ENCODE measurements at places on chromosomes 5 and 9.

DNA sequence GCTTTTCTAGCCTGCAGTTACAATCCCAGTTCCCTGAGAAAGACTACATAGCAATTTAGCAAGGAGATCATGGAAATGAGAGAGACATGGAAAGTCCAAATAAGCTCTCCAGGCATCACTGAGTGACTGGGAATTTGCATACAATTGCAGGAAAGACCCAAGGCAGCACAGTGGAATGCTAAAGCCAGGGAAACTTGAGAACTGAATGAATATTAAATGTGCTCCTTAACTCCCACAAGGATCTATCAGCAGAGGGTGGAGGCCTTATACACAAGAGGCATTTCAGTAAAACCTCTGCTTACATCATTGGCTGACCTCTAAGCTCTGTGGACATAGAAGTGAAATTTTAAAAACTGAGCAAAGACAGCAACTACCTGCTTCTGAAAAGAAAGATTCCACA, 355.6 kb upstream of the DAB2 start:
- peaks cover 4% of the 10 kb centered on the region for H3K27me3 ChIP-seq
- no peaks in the 10 kb centered on the region for H3K4me1 ChIP-seq
- no peaks in the 10 kb centered on the region for H3K36me3 ChIP-seq

DNA sequence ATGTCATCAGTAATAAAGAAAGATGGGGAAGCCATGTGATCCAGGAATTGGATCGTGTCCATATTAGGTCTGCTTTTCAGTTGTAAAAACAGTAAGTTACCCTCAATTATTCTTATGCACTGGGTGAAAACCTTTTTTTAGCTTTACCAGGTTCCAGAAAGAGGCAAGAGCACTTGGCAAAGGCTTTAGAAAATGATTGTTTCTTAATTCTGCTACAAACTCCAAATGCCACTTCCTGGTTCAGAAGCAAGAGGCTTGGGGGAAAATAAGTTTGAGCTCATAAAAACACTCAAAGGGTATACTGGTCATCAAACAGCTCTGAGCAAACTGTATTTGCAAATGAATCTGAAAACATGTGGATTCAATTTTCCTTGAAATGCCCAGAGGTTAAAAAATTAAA, 615.6 kb downstream of the EBF1 start:
- DNase-seq, result no peak
- H3K27ac ChIP-seq, result peak overlapping the region; percentile 58
- no peak overlapping the region for H3K4me3 ChIP-seq
- peaks cover 24% of the 10 kb centered on the region for H3K4me1 ChIP-seq

- no peak overlapping the region for H3K27ac ChIP-seq
- DNase-seq, result no peak
- no peaks in the 10 kb centered on the region for H3K36me3 ChIP-seq
Observed at GRCh38 chr5:19917588-19918122, 70.3 kb downstream of the CDH18 start.

- no peak overlapping the region for H3K27ac ChIP-seq
- no peak overlapping the region for H3K4me3 ChIP-seq
- no peaks in the 10 kb centered on the region for H3K27me3 ChIP-seq
- no peak for DNase-seq
- H3K4me1 ChIP-seq, result no peaks in the 10 kb centered on the region
- 0 out of 2 replicates have a peak, but pooled peaks cover 3% of the 10 kb centered on the region for H3K36me3 ChIP-seq
Observed at GRCh38 chr9:85639675-85640186, 102.0 kb downstream of the AGTPBP1 start.

DNA sequence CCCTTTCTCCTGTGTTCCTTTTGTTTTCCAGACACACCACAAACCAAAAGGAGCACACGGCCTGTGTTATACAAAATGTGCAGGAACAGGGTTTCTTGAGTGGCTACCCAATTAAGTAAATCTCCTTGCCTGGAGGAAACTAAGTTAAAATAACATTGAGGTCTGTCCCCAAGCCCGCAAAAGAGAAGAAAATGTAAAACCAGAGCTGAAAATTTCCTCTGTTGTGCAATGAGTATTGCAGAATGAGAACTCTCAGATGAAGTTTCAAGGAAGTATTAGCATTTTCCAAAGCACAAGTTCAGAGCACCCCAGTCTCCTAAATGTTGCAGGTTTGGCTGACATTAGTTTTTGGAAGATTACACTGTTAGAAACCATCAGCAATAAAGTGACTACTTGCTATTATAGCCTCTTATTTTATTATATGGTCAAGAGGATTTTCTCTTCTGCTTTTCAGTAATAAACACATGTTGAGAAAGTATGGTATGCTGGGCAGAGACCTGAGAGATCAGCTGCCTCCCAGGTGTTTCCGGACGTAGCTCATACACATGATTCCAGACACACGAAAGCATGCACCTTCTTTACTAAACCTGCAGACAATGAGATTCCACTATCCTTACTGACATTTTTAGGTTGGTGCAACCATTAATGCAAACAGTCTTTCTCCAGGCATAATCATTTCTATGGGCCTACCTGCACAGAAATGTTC, 161.3 kb downstream of the SNCAIP start:
- H3K4me3 ChIP-seq, result no peak overlapping the region
- no peaks in the 10 kb centered on the region for H3K4me1 ChIP-seq
- no peak overlapping the region for H3K27ac ChIP-seq
- no peaks in the 10 kb centered on the region for H3K36me3 ChIP-seq

- DNase-seq, result no peak
- no peak overlapping the region for H3K27ac ChIP-seq
- peaks cover 76% of the 10 kb centered on the region for H3K36me3 ChIP-seq
- H3K4me1 ChIP-seq, result no peaks in the 10 kb centered on the region
- no peaks in the 10 kb centered on the region for H3K27me3 ChIP-seq
Observed at GRCh38 chr5:31471040-31471439, 60.9 kb downstream of the DROSHA start.
